ENCODE measurements at places on chromosomes 12 and 14.
A peak's percentile ranks its signal among the peaks of the same experiment; 100 is the strongest.

DNA sequence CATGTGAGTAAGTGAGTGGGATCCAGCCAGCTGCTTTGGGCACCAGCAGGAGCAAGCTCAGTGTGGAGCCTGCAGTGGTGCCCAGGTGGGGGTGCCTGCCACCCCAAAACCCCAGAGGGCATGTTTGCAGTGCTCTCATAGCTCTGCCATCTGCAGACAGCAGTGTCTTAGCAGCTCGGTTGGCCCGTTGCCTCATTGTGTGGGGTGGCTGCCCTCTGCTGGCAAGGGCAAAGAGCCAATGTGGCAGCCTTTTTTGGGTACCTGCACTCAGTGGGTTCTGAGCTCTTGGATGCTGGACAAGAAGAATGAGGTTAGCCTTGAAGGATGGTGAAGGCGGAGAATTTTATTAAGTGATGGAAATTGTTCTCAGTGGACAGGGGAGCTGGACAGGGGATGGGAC is 52.3 kb downstream of the NEUROD4 start:
- peak; percentile 43 for DNase-seq

DNA sequence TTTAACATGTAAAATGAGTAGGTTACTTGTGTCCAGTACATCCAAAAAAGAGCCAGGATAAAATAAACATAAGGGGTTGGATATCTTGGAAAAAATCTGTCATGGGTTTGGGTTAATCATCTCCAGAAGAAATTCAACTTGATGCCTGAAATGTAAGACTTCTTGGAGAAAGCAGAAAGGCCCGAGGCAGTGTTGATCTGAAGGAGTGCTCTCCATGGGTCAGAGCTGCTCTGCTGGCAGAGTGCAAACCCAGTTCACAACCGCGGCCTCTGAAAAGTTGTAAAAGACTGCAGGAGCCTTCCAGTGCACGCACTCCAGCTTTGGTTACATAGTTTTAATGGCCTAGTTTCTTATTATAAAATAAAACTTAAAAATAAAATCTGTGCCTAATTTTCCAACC is 97.3 kb upstream of the ALX1 start:
- no peak for DNase-seq

DNA sequence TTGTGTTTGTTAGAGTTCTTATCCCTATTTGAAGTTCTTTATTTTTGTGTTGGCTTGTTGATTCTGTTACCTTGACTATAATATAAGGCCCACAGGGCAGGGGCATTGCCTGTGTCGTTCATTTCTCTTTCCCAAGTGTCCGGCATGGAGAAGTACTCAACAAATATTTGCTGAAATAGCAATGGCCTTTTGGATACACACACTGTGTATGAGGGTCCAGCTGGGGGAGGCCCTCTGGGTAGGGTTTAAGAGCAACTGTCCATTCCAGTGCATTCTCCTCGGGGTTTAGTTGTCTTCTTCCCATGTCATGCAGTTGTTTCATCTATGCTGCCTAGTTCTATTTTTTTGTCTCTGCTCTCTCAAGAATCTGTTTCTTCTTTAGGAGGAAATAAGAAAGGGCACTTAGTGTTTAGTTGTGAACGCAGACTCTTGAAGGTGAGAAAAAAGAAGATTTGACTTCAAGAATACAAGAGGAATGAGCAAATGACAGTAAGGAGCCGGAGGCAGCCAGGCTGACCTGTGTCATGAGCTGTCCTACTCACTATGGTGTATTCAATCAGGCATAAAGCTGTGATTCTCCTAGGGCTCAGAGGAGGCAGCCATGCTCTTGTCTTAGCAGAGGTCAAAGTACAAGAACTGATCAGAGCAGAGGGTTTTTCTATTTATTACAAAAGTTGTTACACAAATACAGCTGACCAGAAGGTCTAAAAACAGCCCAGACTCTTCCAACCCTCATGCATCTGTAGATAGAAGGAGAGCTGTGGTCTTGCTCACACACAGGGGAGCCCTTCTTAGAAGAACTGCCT is 10.2 kb downstream of the ERG28 start:
- no peak for DNase-seq

- DNase-seq = no peak
These were observed 349.9 kb downstream of the C12orf50 start for GRCh38 chr12:87679251-87679650.

DNA sequence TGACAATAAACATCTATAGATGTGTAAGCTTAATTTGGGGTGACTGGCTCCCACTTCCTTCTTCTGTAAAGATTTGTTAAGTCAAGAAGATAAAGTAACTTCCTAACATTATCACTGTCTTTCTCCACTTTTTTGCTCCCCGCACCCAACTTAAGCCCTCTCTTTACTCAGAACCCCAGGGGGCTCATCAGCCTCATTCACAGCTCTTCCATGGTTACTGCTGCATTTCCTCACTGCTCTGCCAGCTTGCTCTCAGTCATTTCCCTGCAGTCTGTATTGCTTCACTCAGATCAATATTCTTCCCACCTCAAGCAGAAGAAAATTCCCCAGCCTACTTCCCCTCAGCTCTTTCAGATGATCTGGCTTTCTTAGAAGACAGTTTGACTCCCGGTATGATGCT is 102.0 kb downstream of the PIK3C2G start:
- DNase-seq = no peak

Measured in GM13976 (cell line).